SW 1271 (cell line): ENCODE measurements at places on chromosomes 2 and 18.

DNA sequence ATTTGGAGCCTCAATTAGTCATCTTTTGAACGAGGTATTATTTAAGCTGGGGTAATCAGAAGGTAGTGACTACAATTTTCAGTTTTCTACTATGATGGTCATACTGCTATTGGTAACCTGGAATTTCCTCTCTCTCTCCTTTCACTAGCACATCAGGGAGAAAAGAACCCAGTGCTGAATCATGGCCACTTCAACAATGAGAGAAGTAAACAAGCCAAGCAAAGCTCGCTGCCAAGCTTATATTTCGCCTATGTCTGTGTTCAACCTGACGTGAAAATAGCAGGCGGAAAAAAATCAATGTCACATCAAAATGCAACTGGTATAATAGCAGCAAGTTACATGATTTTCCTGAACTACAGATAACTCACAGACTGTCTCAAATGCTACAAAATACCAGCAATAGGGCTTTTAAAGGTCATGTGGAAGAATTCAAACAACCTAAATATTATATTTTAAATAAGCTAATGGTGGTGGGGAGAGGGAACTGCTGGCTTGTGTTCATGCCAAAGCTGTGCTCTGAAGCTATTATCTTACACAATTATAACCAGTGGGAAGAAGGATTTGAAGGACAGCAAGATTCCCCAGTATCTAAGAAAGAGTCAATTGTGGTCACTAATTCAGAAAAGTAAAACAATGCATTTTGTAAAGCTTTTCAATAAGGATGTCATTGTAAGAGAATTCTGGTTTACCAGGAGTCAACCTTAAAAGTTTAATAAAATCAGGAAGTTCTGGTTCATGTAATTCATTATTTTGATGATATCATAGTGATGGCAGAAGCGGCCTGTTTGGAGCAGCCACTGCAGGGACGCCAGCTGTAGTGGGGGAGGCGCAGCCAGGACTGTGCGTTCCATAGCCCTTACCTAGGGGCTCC, 38.0 kb downstream of the RNF152 start:
- DNase-seq = no peak

DNA sequence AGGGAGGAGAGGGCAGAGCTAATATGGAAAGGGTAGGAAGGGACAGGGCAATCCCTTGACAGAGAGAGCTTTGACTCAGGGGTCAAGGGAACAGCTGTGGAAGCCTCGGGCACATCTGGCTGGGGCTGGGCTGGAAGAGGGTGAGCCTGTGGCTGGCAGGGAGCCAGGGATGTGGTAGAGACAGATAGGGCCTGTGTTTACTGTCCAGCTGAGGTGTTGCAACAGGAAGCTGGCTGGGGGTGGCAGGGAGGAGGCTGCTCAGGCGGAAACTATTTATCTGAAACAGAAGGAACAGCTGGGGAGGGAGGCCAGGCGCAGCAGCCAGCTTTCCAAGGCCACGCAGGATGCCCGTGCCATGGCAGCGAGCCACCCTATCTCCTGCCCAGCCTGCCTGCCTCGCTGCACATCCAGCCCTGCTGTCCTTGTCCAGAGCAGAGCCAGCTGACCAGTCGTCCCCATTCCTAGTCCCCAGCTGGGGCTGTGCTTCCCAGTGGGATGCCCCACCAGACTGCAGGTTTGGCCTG, 264.7 kb downstream of the CYP26B1 start:
- peak; percentile 59 for DNase-seq

DNA sequence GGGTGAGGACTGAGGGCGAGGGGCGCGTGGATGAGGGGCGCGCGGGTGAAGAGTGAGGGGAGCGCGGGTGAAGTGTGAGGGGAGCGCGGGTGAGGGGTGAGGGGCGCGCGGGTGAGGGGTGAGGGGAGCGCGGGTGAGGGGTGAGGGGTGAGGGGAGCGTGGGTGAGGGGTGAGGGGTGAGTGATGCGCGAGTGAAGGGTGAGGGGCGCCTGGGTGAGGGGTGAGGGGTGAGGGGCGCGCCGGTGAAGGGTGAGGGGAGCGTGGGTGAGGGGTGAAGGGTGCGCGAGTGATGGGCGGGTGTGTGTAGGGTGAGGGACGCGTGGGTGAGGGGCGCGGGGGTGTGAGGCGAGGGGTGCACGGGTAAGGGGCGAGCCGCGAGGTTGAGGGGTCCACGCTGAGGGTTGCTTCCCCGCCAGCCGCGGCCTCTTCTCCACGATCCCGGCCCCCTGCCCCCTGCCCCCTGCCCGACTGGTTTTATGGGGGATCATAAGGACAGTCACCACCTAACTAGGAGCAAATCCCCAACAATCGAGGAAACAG, 1.1 kb upstream of the SLC66A2 start:
- no peak for DNase-seq

DNA sequence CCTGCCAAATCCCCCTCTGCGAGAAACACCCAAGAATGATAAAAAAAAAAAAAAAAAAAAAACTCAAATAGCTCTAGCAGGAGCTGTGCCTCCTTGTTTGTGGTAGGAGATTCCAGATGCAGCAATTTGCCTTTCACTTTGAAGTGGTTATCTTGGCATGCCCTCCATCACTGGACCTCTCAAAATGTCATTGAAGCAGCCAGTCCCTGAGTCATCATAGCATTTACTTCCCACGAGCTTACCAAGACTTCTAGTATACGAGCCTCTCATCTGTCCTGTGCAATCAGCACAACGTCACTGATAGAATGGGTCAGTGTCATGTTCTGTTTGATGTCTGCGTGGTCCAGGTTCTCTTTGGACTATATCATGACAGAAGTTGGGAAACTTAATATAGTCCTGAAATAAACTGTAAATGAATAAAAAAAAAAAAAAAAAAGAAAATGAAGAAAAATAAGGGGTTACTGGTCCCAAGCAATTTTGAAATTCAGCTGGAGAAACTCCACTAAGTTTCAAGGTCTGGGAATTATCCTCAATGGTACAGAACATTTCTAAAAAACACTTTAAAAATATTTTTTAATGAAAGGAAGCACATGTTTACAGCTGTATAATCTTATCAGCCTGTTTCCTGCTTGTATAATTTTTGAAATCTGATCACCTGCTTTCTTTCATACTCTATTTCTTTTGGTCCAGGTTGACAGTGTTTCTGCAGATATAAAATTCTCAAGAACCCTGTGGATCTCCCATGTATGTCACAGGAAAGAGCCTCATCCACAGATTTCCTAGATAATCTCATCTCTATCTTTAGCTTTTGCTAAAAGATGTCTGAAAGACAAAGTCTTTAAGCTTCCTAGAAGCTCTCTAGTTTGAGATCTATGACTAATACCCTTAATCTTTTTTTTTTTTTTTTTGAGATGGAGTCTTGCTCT, 74.1 kb upstream of the EHBP1 start:
- DNase-seq = no peak

DNA sequence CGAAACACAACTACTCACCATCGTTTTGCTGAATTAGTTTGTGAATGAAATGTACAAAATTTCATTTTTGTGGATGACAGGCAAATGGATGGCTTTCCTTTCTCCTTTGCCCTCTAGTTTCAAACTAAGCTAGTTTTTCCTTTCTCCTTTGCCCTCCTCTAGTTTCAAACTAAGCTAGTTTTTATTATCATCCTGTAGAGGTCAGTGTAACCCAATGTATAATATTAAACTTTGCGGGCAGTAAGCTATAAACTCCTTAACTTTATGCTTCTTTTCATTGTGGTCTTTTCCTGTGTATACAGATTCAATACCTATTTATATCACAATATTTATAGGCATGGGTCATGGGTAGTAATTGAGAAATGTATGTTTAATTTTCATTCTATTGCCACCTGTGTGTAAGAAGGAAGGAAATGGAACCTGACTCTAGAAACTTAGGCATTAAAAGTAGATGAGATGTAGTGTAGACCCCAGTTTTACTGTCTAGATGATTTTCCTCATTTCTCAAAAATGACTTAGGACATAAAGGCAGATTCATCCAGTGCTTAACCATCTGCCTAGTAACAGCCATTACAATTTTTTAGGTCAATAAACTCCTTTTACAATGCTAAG, 58.1 kb downstream of the MAP3K19 start:
- no peak for DNase-seq

DNA sequence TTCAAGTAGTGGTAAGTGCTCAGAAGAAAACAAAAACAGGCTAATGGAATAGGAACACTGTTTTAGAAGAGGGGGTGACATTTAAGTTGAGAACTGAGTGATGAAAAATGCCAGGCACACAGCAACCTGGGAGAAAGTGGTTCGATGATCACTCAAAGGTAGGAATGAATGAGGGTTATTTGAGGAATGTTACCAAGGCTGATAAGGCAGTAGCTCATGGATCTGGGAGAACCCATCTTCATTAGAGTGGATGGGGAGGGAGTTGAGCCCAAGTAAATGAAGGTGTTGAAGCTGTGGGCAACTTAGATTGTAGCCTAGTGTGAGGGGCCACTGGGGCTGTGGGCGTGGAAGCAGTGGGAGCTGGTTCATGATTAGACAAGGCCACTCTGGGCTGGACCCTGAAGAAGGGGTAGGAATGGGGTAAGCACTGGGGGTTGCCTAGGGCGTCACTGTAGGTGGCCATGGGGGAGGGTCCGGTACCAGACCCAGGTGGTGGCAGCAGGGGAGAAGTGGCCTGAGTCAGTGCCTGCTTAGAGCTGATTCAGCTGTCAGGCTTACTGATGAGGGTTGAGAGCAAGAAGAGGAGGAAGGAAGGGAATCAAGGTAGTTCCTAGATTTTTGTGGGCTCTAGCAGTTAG, 22.5 kb upstream of the LYPD6B start:
- DNase-seq = no peak

DNA sequence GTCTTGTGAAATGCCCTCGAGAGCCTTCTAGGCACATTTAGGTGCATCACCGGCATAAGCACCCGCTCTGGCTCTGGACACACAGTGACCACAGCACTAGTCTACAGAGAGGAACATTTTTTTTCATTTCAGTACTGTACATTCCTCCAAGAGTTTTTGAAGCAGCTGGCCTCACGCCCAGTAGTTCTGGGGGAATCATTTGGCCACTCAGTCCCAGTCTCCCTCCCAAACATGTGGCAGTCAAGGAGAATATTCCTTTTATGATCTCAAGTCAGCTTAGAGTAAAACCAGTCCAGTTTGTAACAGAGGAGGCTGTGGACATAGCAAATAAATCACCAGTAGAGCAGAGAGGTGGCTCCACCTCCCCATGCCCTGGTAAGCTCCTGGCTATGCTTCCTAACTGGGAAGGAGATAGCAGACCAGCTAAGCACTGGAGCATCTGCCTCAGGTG, 48.1 kb downstream of the KCNE4 start:
- no peak for DNase-seq

- DNase-seq = no peak
Observed at GRCh38 chr2:67567886-67568285, 170.8 kb downstream of the ETAA1 start.

GRCh38 chr2:42917425-42917927, 125.1 kb upstream of the HAAO start:
- no peak for DNase-seq

DNA sequence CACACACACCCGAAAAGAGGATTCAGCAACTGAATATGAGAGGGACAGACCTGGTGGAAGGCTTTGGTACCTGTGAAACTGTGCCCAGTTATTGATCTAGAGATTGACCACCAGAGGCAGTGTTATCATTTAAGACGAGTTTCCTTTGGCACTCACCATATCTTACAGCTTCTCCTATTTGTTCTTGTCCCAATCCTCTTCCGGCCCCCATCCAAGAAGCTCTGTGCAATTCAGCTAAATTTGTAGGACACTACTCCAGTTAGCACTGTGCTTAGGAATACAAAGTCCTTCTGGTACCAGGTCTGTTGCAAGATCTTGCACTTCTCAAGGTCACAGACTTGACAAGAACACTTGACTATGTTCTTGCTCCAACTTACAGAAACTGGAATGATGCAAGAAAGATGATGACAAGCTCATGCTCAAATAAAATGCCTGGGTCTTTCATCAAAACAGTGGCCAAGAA, 177.7 kb downstream of the TMEM247 start:
- no peak for DNase-seq

DNA sequence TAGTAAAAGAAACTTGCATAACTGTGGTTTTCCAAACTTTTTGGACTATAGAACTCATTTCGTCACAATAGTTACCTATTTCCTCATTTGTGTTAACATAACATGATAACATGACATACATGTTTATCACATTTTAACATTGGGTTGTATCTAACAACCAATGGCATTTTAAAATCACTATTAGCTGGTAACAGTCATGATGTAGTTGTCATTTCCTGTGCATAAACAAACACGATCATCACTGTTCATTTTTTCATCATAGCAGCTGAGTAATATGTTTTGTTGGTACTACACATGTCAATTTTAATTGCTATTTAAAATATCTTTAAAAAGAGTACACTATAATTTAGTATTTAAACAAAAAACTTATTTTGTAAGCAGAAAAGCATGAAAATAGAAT, 402.4 kb downstream of the SATB2 start:
- no peak for DNase-seq

- no peak for DNase-seq
Observed at GRCh38 chr2:97745474-97746174, 32.2 kb downstream of the ZAP70 start.

- DNase-seq = no peak
Observed at GRCh38 chr2:240594511-240595380, 8.2 kb downstream of the CAPN10 start.

DNA sequence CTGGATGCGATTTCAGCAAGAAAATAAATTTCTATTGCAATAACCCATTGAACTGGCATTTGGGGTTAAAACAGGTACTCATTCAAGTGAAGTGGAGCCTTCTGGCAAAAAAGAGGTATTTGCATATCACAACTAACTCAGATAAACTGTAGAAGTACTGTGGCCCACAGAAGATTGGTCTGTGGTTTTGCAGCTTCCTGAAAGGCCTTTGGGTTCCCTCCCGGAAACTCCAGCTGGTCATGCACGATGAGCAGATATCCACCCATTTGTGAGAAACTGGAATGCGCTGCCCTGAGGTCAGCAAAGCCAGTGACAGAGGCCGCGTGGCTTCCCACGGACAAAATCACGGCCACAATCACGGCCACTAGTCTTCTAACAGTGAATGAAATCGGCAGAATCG, 106.3 kb downstream of the EPHA4 start:
- DNase-seq = no peak

- no peak for DNase-seq
Observed at GRCh38 chr18:50022985-50023384, 172.0 kb downstream of the MYO5B start.

- DNase-seq = no peak
Observed at GRCh38 chr2:218777276-218777990, 4.5 kb upstream of the CYP27A1 start.

DNA sequence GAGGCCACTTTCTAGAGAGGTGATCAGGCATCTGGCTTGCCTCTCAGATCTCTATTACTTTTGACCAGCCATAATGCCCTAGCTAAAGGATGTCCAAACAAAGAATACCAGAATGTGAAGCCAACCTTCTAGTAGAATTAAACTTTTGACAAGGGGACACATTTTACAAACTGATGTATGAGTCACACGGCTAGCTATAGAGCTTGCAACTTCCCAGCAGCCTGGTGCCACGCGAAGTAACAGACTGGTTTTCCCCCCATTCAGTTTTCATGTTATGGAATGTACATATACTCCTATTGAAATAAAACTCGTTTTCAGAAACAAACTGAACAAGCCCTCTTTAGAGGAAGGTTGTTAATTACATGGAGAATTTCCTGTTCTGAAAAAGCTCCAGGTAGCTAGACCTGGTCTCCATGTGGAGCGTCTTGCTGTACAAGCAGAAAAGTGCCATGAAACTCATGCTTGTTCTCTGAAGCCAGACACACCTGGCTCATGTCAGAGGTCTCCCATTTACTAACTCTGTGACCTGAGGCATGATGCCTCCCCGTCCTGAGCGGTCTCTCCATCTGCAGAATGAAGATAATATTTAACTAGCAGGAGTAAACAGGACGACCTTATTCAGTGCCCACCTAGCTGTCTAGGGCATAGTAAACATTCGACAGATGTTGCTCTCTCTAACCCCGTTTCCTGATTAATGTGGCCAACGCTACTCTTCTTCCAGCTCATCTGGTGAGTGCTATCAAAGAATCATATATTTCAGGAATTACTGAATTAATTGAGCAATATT, 81.5 kb upstream of the MAP3K20 start:
- DNase-seq = no peak
